Mesothelial cell of epicardium (in vitro differentiated cells): ENCODE measurements at places on chromosomes 11 and 22. TPM values are rescaled to one million over a fixed set of nuclear protein-coding genes. Genes with fewer than 3 reads are reported as not detected.

DNA sequence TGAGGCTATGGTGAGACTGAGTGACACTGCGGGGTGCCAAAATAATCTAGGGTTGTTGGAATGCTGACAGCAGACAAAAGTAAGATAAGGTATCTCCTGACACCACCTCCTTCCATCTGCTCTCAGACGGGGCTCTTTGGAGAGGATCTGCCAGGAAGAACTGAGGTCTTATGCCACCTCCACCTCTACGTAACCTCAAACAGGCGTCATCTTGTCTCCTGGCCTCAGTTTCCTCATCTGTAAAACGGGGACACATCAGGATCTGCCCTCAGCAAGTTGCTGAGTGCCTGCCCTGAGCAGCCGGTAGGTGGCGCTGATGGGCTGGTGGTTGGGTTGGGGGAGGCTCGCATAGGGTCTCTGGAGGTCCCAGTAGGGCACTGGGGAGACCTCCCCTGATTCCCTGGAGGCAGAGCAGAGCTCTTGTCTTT lies 1.7 kb upstream of the MYEOV start:
- peaks cover 12% of the 10 kb centered on the region for H3K4me1 ChIP-seq
- no peak overlapping the region for H3K27ac ChIP-seq
- H3K27me3 ChIP-seq, result no peaks in the 10 kb centered on the region
- no peak overlapping the region for H3K4me3 ChIP-seq

GRCh38 chr11:132772703-132773545 lies 759.4 kb downstream of the OPCML start:
- H3K4me1 ChIP-seq, result peaks cover 19% of the 10 kb centered on the region
- no peak for DNase-seq

GRCh38 chr11:22405377-22405776 lies 67.2 kb downstream of the SLC17A6 start:
- no peak for DNase-seq
- peaks cover 9% of the 10 kb centered on the region for H3K4me1 ChIP-seq
- no peaks in the 10 kb centered on the region for H3K36me3 ChIP-seq
- H3K27me3 ChIP-seq, result no peaks in the 10 kb centered on the region

The THAP7 gene
- 19.7 to 22.8 TPM (median 22.0 TPM) in 3 replicates for total RNA-seq

The C1QTNF4 gene
- 4.7 to 5.6 TPM (median 4.7 TPM) in 3 replicates for total RNA-seq

The SMIM35 gene
- total RNA-seq, result not detected in 3 replicates

The MMP27 gene
- not detected in 3 replicates for total RNA-seq

The ANKK1 gene
- 2.1 to 2.8 TPM (median 2.4 TPM) in 3 replicates for total RNA-seq
